Nucleus accumbens (tissue), 56 donors: ENCODE measurements at places on chromosomes 1 and 21.

DNA sequence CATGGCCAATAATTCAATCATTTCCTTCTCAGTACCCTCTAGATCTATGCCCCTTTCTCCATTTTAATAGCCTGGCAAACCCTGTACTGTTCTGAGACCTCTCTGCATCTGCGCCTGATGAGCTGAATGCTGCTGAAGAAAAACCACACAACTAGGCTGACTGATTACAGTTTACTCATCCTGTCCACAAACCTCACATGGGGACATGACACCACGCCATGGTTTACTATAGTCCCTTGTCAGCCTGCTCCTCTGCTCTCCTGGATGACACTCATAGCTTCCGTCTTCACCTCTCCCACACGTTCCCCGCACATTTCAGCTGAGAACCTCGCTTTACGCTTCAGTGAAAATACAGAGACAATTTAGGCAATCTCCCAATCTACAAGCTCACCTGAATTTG lies 59.7 kb downstream of the DESI2 start:
- DNase-seq = no peak

DNA sequence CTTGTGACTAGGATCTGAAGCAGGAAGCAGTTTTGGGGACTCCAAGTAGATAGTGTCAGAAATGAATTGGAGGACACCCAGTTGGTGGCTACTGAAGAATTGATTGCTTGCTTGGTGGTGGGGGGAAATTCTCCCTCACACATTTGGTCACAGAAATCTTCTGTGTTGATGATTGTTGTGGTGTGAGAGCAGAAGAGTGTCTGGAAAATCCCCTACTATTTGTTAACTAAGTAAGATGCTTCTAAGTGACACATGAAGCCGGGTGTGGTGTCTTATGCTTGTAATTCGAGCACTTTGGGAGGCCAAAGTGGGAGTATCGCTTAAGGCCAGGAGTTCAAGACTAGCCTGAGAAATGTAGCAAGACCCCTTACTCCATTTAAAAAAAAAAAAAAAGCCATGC lies 22.5 kb upstream of the IPP start:
- DNase-seq = no peak

- DNase-seq = no peak
These were observed 15.5 kb downstream of the FYB2 start for GRCh38 chr1:56803561-56804156.

DNA sequence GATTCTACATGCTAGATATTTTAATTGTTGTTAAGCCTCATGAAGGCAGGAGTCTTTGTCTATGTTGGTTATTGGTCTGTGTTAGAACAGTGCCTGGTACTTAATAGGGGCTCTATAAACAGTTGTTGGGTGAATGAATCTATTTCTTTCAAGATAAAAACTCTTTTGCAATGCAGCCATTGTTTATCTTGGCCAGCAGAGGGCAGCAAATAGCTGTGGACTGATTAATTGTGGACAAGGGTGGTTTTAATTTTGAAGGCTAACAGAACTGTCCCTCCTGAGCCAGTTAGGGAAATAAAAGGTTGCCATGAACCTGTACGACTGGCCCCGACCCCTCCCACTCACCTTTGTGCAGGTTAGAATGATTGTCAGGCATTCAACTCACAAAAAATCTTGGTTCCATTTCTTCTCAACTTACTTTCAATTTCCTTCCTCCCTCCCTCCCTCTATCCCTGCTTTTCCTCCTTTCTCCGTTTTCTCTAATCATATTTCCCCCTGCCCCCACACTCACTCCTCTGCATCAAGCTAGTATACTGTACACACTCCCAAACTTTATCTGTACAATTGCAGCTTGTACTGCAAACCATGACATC lies 66.3 kb upstream of the DIRAS3 start:
- no peak for DNase-seq
